ENCODE measurements at places on chromosomes 5 and 9. TPM values are rescaled to one million over a fixed set of nuclear protein-coding genes. Genes with fewer than 3 reads are reported as not detected.

The LCN9 gene
- total RNA-seq, result not detected

The SMIM33 gene
- total RNA-seq, result not detected

The MEGF10 gene
- 0.05 TPM for total RNA-seq

The STPG3 gene
- total RNA-seq, result not detected

The RNF180 gene
- total RNA-seq, result 1.9 TPM

The HTR1A gene
- not detected for total RNA-seq

The SCGB3A1 gene
- not detected for total RNA-seq

The MED7 gene
- total RNA-seq, result 9.7 TPM

The PITX1 gene
- total RNA-seq, result 0.78 TPM

The EQTN gene
- not detected for total RNA-seq

The IFNA7 gene
- total RNA-seq, result not detected

The IFNA2 gene
- not detected for total RNA-seq

The THBS4 gene
- 0.87 TPM for total RNA-seq

The ZMYND19 gene
- 13.0 TPM for total RNA-seq

The TRPM3 gene
- total RNA-seq, result 0.75 TPM

The TRMO gene
- 17.2 TPM for total RNA-seq

The CCL21 gene
- 0.81 TPM for total RNA-seq

The MYMK gene
- total RNA-seq, result not detected

The PCDHB5 gene
- 2.2 TPM for total RNA-seq

The PCDHGA5 gene
- total RNA-seq, result 3.0 TPM

The DAPK1 gene
- 21.1 TPM for total RNA-seq

The EEIG1 gene
- total RNA-seq, result 13.5 TPM

The TMEM8B gene
- total RNA-seq, result 3.7 TPM

The PRR16 gene
- total RNA-seq, result 29.0 TPM

The ADGRD2 gene
- not detected for total RNA-seq

The C9orf153 gene
- total RNA-seq, result not detected

The PTGDS gene
- total RNA-seq, result 233 TPM

The PKD2L2 gene
- not detected for total RNA-seq

The SPATA31C2 gene
- not detected for total RNA-seq

The PTRH1 gene
- 17.0 TPM for total RNA-seq

The SPINK7 gene
- total RNA-seq, result not detected

The MAN1B1 gene
- total RNA-seq, result 67.2 TPM

The BRINP1 gene
- total RNA-seq, result 23.7 TPM

The CTXN3 gene
- not detected for total RNA-seq

The IRX1 gene
- 0.12 TPM for total RNA-seq

The NUP188 gene
- 53.9 TPM for total RNA-seq

The AGXT2 gene
- not detected for total RNA-seq

The ADGRV1 gene
- not detected for total RNA-seq

The SURF2 gene
- 17.9 TPM for total RNA-seq

The CCDC183 gene
- 0.39 TPM for total RNA-seq

The HMCN2 gene
- 0.06 TPM for total RNA-seq

The HTR4 gene
- 0.44 TPM for total RNA-seq

The DDX4 gene
- not detected for total RNA-seq

The GMCL2 gene
- total RNA-seq, result not detected

The TLX3 gene
- not detected for total RNA-seq

Measured in cardiac ventricle fibroblast (primary cell).